ENCODE measurements at places on chromosomes 16 and 17.

DNA sequence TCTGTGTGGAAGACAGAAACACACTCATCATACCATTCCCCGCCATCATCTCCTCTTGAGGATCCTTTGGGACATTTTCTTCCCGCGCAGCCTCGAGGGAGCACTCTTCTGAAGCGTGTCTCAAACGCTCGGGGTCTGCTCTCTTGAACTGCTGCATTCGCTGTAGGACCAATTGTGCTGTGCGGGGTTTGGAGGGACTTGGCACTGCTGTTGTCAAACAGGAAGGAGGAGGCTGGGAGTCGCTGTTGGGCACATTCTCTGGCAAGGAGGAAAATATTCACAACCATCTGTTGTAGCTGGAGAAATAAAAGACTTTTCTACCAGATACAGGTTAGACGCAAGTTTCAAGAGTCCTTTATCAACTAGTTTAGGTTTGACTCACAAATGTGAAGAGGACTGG lies 5.0 kb downstream of the SLX4 start:
- no peak for DNase-seq

GRCh38 chr16:48197294-48197693 lies 41.5 kb upstream of the ABCC12 start:
- no peak for DNase-seq

DNA sequence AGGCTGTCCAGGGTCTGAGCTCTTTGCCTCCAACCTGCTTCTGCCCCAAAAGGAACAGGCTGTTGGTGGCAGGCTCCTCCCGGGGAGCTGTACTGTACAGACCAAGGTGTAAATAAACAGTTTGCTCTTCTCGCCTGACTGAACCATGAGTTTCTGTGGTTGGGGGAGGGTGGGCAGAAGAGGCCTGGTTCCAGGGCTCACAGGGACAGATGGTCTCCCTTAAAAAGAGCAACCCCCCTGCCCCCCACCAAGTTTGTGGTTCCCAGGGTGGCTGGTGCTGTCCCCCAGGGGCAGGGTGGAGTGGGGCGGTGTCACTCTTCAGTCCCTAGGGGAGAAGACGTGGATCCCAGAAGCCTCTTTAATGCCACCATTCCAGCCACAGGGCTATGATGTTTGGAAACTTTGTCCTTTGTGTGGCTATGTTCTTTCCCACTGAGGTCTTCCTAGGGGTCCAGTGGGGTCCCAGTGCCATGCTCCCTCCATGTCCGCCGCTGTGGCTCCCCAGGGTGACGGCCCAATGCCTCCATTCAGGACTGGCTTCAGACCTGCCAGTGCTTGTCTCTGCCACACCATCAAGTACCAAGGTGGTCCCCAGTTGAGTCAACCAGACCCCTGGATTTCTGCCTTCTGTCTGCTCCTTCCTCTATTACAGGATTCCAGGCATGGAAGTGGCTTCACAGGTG lies 146.7 kb downstream of the RAB11FIP4 start:
- DNase-seq = no peak

DNA sequence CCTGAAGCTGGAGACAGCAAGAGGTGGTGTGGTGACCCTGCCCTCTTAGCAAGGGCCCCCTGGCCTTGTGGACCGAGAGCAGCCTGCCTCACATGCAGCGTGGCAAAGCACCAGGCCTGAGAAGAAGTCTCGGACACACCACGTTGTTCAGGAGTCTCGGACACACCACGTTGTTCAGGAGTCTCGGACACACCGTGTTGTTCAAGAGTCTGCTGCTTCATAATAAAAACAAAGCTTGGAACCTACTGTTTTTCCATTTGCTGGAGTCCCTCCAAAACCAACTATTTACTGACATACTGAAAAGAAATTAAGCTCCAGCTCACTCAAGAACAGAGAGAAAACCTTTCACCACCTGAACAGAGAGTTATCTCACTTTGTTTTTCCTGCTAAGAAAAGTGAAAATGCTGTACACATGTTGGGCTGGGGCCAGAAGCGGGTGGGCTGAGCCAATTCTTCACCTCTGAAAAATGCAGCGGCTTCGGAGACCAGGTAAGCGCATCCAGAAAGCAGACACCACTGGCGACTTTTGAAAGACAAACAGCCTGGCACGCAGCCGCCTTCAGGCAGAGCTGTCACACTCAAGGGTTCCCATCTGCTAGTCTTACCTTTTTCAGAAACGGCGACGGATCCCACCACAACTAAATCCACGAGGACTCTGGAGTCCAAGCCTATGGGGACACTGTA lies 8.9 kb downstream of the MTHFSD start:
- no peak for DNase-seq

DNA sequence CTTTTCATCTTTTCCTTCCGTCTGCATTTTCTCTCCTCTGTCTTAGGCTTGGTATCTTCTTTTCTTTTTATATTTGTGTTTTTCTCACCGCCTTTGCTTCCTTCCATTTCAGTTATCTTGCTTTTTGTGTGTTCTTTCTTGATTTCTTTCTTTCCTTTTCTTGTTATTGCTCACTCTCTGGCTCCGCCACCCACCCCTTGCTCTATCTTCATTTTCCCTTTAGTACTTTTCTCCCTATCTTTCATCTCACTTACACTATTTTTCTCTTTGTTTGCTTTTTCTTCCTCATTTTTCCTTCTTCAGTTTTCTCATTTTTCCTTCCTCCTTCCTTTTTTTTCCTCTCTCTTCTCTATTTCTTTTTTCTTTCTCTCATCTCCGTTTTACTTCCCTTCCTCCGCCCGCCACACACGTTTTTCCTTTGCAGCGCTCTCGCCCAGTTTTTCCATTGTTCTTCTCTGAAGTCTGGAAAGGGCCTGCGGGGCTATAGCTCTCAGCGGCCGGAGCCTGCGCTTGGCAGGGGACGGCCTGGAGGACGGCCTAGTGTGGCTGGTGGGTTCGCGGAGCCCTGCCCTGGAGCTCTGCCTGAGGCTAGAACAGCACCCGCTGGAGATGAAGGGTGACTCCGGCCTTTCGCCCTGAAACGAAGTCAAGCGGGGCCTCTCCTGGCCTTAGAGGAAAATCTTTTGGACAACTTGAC lies 5.2 kb upstream of the HOXB13 start:
- DNase-seq = no peak
